NCI-H2171 treated with DMSO at 0.1 percent for 48 hours (cell line): ENCODE measurements at places on chromosomes 13 and 19.

GRCh38 chr13:24148414-24149235 lies 11.9 kb upstream of the SPATA13 start:
- no peak for DNase-seq

GRCh38 chr13:110605132-110605531 lies 10.2 kb upstream of the NAXD start:
- no peak for DNase-seq

GRCh38 chr19:39098365-39099269 lies 14.4 kb downstream of the ACP7 start:
- no peak for DNase-seq

- peak; percentile 98 for DNase-seq
Observed at GRCh38 chr13:100521851-100522617, 66.6 kb downstream of the GGACT start.

DNA sequence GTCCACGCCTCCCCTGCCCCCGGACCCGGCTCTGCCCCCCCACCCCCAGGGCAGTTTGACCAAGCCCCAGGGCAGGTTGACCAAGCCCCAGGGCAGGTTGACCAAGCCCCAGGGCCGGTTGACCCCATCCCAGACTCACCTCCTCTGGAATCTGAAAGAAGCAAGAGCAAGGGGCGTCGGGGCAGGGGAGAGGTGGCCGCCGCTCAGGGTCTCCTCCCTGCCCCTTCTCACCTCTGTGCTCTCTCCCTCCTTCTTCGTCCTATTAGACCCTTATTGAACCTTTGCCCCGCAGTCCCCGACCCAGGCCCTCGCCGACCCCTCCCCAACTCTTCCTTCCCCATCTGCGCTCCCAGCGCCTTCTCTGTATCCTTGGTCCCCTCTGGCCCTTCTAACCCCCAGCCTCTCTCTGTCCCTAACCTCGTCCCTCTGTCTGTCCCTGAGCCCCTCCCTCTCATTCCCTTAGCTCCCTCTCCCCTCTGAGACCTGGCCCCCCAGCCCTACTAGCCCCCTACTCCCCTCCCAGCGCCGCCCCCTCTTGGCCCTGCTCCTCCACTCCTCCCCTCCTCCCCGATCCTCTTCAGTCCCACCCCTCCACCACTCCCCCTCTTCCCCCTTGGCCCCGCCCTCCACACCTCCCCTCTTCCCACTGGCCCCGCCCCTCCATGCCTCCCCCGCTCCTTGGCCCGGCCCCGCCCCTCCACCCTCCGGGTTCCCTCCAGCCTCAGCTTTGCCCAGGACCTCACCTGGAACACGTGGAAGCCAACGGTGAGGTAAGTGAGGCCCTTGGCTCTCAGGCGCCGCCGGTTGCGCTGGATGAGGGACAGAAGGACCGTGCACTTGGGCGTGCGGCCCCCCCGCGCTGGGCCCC lies 7.6 kb downstream of the CAPN12 start:
- DNase-seq = peak; percentile 36

GRCh38 chr19:43584484-43584883 lies 8.9 kb downstream of the PINLYP start:
- DNase-seq = no peak

DNA sequence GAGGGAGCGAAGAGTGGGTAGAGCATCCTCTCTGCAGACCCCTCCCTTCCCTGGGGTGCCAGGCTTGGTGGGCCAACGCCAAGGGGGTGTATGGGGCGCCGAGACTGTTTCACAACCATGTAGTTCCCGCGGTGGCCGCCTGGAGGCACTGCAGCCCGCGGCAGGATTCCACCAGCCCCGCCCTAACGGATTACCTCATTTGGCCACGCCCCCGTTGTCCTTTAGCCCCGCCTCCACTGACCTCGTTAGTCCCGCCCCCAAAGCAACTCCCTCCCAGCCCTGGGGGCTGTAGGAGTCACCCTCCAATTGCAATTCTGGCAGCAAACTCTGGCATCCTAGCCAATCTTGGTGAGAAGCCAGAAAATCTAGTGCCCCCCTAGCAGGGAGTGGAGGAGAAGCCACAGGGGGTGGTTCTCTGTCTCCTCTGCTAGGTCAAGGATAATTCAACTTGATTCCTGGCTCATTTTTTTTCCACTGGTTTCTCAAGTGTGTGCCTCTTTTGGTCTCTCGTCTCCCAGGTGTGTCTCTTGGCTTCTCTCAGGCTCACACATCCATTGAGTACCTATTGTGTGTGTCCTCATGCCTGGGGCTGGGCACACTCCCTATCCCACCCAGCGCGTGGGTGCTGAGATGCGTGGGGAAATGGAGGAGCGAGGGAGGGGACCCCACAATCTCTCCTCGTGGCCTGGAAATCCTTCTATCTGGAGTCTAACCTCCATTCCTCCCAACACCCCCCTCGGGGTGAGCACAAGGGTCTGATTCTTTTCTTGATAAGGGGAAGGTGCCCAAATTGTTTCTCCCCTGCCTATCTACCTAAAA lies 2.0 kb downstream of the OLFM2 start:
- peak; percentile 39 for DNase-seq

- no peak for DNase-seq
Observed at GRCh38 chr13:41682766-41683165, 225.4 kb downstream of the RGCC start.

- DNase-seq = peak; percentile 33
Observed at GRCh38 chr13:46721054-46721453, 75.9 kb downstream of the ESD start.

- DNase-seq = no peak
Observed at GRCh38 chr13:109483284-109483683, 303.1 kb downstream of the IRS2 start.

GRCh38 chr19:49954092-49954829 lies 6.7 kb downstream of the SIGLEC11 start:
- peak; percentile 5 for DNase-seq

DNA sequence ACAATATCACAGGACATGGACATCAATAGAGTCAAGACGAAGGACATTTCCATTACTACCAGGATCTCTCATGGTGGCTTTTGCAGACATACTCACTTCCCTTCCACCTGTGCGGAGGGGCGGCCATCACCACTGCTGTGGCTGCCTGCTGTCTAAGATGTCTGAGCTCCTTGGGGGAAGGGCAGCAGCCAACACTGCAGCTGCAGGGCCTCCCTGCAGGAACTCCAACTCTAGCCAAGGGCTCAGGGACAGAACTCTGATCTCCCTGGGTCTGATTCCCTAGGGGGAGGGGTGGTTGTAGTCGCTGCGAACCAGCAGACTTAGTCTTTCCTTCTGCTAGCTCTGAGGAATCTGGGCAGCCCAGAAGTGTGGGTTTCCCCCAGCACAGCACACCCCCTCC lies 78.9 kb upstream of the ANKRD10 start:
- no peak for DNase-seq

GRCh38 chr13:113470073-113470472 lies 16.8 kb upstream of the ADPRHL1 start:
- no peak for DNase-seq

- no peak for DNase-seq
Observed at GRCh38 chr13:32791545-32792172, 205.4 kb downstream of the PDS5B start.

GRCh38 chr19:15037586-15037985 lies 11.7 kb upstream of the CASP14 start:
- no peak for DNase-seq
